Natural killer cell (primary cell): ENCODE measurements at places on chromosomes 2 and 18. TPM values are rescaled to one million over a fixed set of nuclear protein-coding genes. Genes with fewer than 3 reads are reported as not detected.

The ACMSD gene
- total RNA-seq: not detected

The SPRED2 gene
- 8.6 TPM for total RNA-seq

The NEUROD1 gene
- not detected for total RNA-seq

The E2F6 gene
- total RNA-seq: 9.6 TPM

The LTBP1 gene
- total RNA-seq: 4.7 TPM

The CGREF1 gene
- not detected for total RNA-seq

The CRYGC gene
- total RNA-seq: not detected

The BCS1L gene
- 20.5 TPM for total RNA-seq

The VAPA gene
- total RNA-seq: 186 TPM

The TMEM247 gene
- total RNA-seq: not detected

The ASIC4 gene
- total RNA-seq: not detected

The MROH2A gene
- total RNA-seq: not detected

The DNAJB2 gene
- total RNA-seq: 108 TPM

The REV1 gene
- total RNA-seq: 49.1 TPM

The OTOF gene
- 3.7 TPM for total RNA-seq

The PER2 gene
- 32.6 TPM for total RNA-seq

The CDCA7 gene
- 1.6 TPM for total RNA-seq

The RAB17 gene
- total RNA-seq: not detected

The MYCN gene
- total RNA-seq: not detected

The MFSD2B gene
- not detected for total RNA-seq

The WNT6 gene
- total RNA-seq: not detected

The LRATD1 gene
- total RNA-seq: not detected

The DYSF gene
- 12.4 TPM for total RNA-seq

The SP5 gene
- not detected for total RNA-seq

The M1AP gene
- not detected for total RNA-seq

The RNU2-63P gene
- total RNA-seq: 117 TPM

The CFC1B gene
- not detected for total RNA-seq

The GKN1 gene
- total RNA-seq: not detected

The PIKFYVE gene
- total RNA-seq: 48.7 TPM

The LYG1 gene
- 4.0 TPM for total RNA-seq

The CYS1 gene
- not detected for total RNA-seq

The MYL12B gene
- total RNA-seq: 210 TPM

The GBX2 gene
- total RNA-seq: not detected

The ARHGAP25 gene
- 155 TPM for total RNA-seq

The FBXO48 gene
- total RNA-seq: 1.1 TPM

The CFAP221 gene
- total RNA-seq: not detected

The SH3RF3 gene
- total RNA-seq: 0.61 TPM

The RUFY4 gene
- total RNA-seq: 0.82 TPM

The CCDC68 gene
- not detected for total RNA-seq

The SIX3 gene
- total RNA-seq: 0.15 TPM

The PRKD3 gene
- 76.2 TPM for total RNA-seq

The EN1 gene
- total RNA-seq: not detected

The TLK1 gene
- 101 TPM for total RNA-seq

The DTYMK gene
- 15.6 TPM for total RNA-seq
